Transverse colon (tissue), 4 donors: ENCODE measurements at places on chromosomes 12 and 14. TPM values are rescaled to one million over a fixed set of nuclear protein-coding genes. Genes with fewer than 3 reads are reported as not detected.

- no peak overlapping the region for H3K27ac ChIP-seq
- no peaks in the 10 kb centered on the region for H3K4me1 ChIP-seq
- DNase-seq = no peak
Observed at GRCh38 chr12:49933796-49934195, 16.7 kb upstream of the AQP2 start.

- no peak overlapping the region for H3K27ac ChIP-seq
- H3K27me3 ChIP-seq = no peaks in the 10 kb centered on the region
- H3K36me3 ChIP-seq = no peaks in the 10 kb centered on the region
Observed at GRCh38 chr14:79544698-79545070, 666.6 kb downstream of the DIO2 start.

- no peak for DNase-seq
- no peak within 1 kb of the TSS for H3K27ac ChIP-seq
- no peaks in the 10 kb centered on the region for H3K27me3 ChIP-seq
- no peak within 1 kb of the TSS for H3K4me3 ChIP-seq
- H3K36me3 ChIP-seq = no peaks in the 10 kb centered on the region
- H3K4me1 ChIP-seq = no peaks in the 10 kb centered on the region
Observed at GRCh38 chr12:11134305-11134704, at the start of gene TAS2R30. TSS of gene TAS2R30 (minus strand) at chr12:11134644. CDS start at chr12:11134244, 400 bp downstream.

- H3K27me3 ChIP-seq = no peaks in the 10 kb centered on the region
- H3K27ac ChIP-seq = no peak overlapping the region
- peaks cover 7% of the 10 kb centered on the region for H3K4me1 ChIP-seq
- H3K4me3 ChIP-seq = no peak overlapping the region
- no peaks in the 10 kb centered on the region for H3K36me3 ChIP-seq
Observed at GRCh38 chr12:26845057-26845666, 12.2 kb upstream of the ITPR2 start.

DNA sequence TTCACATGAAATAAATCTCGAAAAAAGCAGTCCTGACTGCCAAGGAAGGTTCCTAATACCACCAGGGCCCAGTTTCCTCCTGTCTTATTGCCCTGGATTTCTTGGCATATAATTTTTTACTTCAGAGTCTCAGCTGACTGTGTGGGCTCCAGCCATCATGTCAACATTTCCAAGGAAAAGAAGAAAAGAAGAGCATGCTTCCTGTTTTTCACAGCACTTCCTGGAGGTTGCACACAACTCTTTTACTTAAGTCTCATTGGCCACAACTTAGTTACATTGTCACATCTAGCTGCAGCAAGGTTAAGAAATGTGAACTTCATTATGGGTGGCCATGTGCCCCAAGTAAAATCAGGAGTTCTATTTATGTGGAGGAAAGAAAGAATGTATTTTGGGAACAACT lies 24.3 kb downstream of the DACT1 start:
- H3K36me3 ChIP-seq = no peaks in the 10 kb centered on the region
- H3K4me3 ChIP-seq = no peak overlapping the region
- no peaks in the 10 kb centered on the region for H3K27me3 ChIP-seq

- no peak overlapping the region for H3K4me3 ChIP-seq
- no peaks in the 10 kb centered on the region for H3K27me3 ChIP-seq
- no peak for DNase-seq
Observed at GRCh38 chr12:70074510-70074909, 168.7 kb upstream of the CNOT2 start.

- peaks cover 5% of the 10 kb centered on the region for H3K4me1 ChIP-seq
- no peak overlapping the region for H3K4me3 ChIP-seq
- H3K27me3 ChIP-seq = no peaks in the 10 kb centered on the region
- DNase-seq = no peak
Observed at GRCh38 chr14:100839681-100840111, 13.8 kb downstream of the MEG3 start.

- peaks cover 7% of the 10 kb centered on the region for H3K4me1 ChIP-seq
- H3K27ac ChIP-seq = no peak overlapping the region
- no peaks in the 10 kb centered on the region for H3K27me3 ChIP-seq
- no peak overlapping the region for H3K4me3 ChIP-seq
Observed at GRCh38 chr14:58659061-58659460, 21.3 kb downstream of the DACT1 start.

GRCh38 chr14:61337893-61338292 lies 16.5 kb downstream of the PRKCH start:
- no peaks in the 10 kb centered on the region for H3K36me3 ChIP-seq
- no peak overlapping the region for H3K4me3 ChIP-seq
- no peaks in the 10 kb centered on the region for H3K4me1 ChIP-seq

DNA sequence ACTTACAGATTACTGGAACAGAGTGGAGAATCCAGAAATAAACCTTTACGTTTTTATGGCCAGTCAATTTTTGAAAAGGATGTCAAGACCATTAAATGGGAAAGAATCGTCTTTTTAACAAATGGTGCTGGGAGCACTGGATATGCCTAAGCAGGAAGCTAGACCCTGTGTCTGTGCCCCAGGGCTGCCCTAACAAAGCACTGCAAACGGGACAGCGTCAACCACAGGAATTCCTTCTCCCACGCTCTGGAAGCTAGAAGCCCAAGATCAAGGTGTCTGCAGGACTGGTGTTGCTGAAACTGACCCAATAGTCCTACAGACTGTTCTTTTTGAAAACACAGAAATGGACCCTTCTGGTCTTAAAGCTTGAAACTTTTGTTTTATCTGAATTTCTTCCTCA lies 9.3 kb upstream of the TMEM121 start:
- no peak overlapping the region for H3K4me3 ChIP-seq
- no peaks in the 10 kb centered on the region for H3K36me3 ChIP-seq
- peaks cover 40% of the 10 kb centered on the region for H3K27me3 ChIP-seq
- no peaks in the 10 kb centered on the region for H3K4me1 ChIP-seq
- no peak overlapping the region for H3K27ac ChIP-seq

- H3K27me3 ChIP-seq = no peaks in the 10 kb centered on the region
- H3K27ac ChIP-seq = no peak overlapping the region
- DNase-seq = no peak
- H3K4me1 ChIP-seq = no peaks in the 10 kb centered on the region
- no peak overlapping the region for H3K4me3 ChIP-seq
Observed at GRCh38 chr14:61355892-61356325, 34.5 kb downstream of the PRKCH start.

- no peak for DNase-seq
- H3K27me3 ChIP-seq = no peaks in the 10 kb centered on the region
- H3K27ac ChIP-seq = peak overlapping the region; percentile 18
- H3K36me3 ChIP-seq = no peaks in the 10 kb centered on the region
Observed at GRCh38 chr14:51873221-51873893, 12.9 kb downstream of the GNG2 start.

GRCh38 chr14:70744641-70745040 lies 64.7 kb downstream of the MAP3K9 start:
- H3K27ac ChIP-seq = no peak overlapping the region
- no peaks in the 10 kb centered on the region for H3K4me1 ChIP-seq
- no peak for DNase-seq
- no peaks in the 10 kb centered on the region for H3K36me3 ChIP-seq
- no peaks in the 10 kb centered on the region for H3K27me3 ChIP-seq

DNA sequence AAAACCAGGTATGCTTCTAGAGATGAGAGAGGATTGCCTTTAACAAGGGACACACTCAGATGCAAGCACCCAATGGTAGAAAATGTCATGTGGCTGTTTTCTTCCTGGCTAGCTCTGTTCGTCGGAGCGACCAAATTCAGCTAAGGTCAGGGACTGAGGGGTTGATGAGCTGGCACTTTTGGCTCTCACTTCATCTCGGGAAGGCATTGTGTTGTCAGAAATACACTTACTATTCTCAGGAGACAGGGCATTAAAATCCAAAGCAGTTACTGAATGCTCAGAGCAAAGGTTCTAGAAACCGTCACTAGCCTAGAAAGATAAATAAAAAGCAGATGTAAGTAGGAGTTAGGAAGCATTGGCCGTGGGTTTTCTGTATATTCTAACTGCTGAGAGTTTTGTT lies 275.7 kb upstream of the SSTR1 start:
- no peaks in the 10 kb centered on the region for H3K4me1 ChIP-seq
- no peaks in the 10 kb centered on the region for H3K36me3 ChIP-seq
- no peak overlapping the region for H3K27ac ChIP-seq
- no peak for DNase-seq
- no peak overlapping the region for H3K4me3 ChIP-seq
- no peaks in the 10 kb centered on the region for H3K27me3 ChIP-seq

- H3K27me3 ChIP-seq = peaks cover 24% of the 10 kb centered on the region
- peak; percentile 59 for DNase-seq
- peaks cover 34% of the 10 kb centered on the region for H3K4me1 ChIP-seq
Observed at GRCh38 chr12:1630133-1630826, 1.2 kb downstream of the WNT5B start.

DNA sequence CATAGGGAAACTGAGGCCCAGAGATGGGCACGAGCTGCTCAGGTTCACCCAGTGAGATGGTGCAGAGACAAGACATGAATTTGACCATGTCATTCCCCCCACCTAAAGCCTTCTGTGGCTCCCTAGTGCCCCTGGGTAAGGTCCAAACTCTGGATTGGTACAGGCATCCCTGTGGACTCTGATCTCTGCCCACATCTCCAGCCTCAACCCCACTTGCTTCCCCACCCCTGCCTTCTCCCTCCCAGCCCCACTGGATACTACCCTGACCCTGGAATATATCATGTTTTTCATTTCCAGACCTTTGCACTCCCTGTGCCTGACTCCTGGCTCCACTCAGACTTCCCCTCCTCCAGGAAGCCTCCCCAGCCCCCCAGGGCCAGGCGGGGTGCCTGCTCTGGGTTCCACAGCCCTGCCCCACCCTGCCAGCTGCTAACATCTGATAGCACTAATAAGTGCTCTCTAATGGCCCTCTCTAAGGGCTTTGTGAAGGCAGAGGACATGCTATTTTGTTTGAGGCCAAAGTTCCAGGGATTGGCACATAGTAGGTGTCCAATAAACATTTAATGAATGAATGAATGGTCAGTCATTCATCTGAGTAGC lies 1.1 kb upstream of the SDSL start:
- no peaks in the 10 kb centered on the region for H3K4me1 ChIP-seq
- DNase-seq = no peak
- H3K36me3 ChIP-seq = no peaks in the 10 kb centered on the region
- H3K4me3 ChIP-seq = no peak overlapping the region
- no peak overlapping the region for H3K27ac ChIP-seq

GRCh38 chr12:128483526-128484255 lies 216.7 kb downstream of the TMEM132C start:
- no peak overlapping the region for H3K4me3 ChIP-seq
- H3K27ac ChIP-seq = no peak overlapping the region
- H3K27me3 ChIP-seq = no peaks in the 10 kb centered on the region
- H3K36me3 ChIP-seq = no peaks in the 10 kb centered on the region
- no peak for DNase-seq

Gene KCNC2
- not detected for total RNA-seq

Gene DLGAP5
- 11.5 TPM for total RNA-seq

Gene CCDC196
- total RNA-seq = not detected

Gene MYRFL
- total RNA-seq = not detected

Gene FGF23
- total RNA-seq = not detected

Gene GPRC5D
- 0.48 TPM for total RNA-seq

Gene GYS2
- not detected for total RNA-seq
